Activated T-cell treated with anti-CD3 and anti-CD28 coated beads, Interleukin-2, amount 50 U/mL, for 1 hour (primary cell): ENCODE measurements at places on chromosomes 16 and 17.
A peak's percentile ranks its signal among the peaks of the same experiment; 100 is the strongest.

GRCh38 chr16:78681743-78682142, 582.3 kb downstream of the WWOX start:
- no peak for DNase-seq

DNA sequence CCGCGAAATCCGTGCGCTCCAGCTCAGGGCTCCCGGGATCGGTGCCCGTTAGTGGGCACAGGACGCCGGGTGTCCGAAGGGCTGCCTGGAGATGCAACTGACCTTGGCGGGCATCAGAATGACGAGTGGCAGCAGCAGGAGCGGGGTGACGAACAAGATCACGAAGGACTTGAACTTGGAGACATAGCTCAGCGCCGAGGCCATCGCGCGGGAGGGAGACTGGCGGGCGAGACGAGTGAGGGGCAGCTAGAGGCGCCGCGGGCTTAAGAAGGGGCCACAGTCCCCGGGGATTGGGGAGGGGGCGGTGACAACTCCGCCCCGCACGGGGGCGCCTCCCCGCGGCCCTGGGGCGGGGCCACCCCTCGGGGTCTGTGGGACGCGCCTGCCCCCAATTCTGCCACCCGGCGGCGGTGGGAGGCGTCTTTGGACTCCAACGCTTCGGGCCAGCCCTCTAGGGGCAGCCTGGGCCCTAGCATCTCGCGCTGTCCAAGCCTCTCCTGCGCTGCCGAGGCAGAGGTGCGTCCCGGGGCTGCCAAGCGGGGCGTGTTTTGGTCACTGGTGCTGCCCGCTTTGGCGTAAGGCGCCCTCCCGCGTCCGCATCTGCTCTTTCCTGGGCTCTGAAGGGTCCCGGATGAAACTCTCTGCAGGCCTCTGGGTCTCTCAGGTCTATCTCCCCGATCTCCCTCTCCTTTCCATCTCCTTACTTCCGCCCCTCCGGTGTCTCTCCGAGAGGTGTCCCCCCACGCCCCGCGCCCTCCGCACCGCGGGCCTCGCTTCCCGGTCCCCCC, at the start of gene SLC13A5:
Gene SLC13A5, minus strand, starts transcription at position 240 of the 788 bp plus-strand sequence. Its CDS starts 36 bp downstream, at position 204.
- no peak for DNase-seq

DNA sequence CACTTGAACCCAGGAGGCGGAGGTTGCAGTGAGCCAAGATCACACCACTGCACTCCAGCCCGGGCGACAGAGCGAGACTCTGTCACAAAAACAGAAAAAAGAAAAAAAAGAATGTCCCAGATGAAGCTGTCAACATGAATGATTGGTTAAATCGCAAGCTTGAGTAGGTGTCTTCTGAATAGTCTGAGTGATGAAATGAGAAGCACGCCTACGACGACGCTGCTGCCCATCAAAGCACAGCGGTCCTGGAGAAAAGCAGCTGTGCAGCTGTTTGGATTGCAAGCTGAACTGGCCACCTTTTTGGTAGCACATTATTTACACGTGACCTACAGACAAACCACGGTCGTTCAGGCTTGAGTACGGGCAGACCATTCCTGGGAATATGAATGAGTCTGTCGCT, 12.5 kb downstream of the ADCY9 start:
- DNase-seq = no peak

DNA sequence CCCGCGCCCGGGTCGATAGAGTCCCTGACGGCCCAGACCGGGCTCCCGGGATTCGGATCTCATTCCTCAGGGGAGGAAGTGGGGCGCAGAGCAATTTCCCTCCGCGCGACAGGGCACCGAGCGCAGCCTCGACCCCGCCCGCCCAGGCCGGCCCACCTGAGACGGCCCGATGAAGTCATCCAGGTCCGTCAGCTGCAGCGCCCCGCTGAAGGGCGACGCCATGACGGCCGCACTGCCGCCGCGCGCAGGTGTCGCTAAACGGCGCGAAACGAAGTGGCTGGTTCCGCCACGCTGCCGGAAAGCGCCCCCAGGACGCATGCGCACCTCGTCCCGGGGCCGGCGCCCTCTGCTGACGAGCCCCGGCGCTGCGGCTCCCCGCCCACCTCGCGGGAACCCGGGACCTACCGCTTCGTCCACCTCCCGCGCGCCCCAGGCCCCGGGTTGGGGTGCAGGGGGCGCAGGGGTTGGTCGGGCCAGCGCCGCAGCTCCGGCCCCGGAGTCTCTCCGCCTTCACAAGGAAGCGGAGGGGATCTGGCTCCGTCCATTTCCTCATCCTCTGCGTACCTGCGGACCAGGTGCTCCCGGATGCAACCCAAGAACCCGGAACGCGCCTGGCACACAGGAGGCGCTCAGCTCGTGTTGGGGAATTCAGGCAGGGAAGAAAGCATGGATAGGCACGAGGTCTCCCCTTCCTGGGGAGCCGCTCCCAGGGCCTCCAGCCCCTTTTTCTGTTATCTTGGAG, at the start of gene CIAO3:
Gene CIAO3, minus strand, starts transcription at position 234 of the 742 bp plus-strand sequence. Its CDS starts 12 bp downstream, at position 222.
- peak; percentile 96 for DNase-seq

GRCh38 chr16:85783441-85783840, 15.9 kb downstream of the EMC8 start:
- DNase-seq = no peak

GRCh38 chr17:27550291-27550930, 80.6 kb upstream of the LGALS9 start:
- no peak for DNase-seq

DNA sequence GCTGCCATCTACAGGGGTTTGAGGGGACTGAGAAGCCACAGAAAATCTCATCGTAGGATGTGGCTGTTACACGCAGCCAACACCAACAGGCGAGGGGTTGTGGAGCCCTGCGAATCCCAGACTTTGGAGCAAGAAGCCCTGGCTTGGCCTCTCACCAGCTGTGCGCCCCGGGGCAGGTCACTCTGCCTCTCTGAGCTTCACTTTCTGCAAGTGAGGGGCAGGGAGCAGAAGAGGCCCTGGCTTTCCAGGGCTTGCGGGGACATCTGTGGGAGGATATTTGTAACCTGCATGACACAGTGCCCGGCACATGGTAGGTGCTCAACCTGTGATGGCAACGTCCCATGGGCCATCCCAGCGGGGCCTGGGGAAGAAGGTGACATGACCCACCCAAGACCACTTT, 32.9 kb upstream of the CIBAR2 start:
- no peak for DNase-seq

DNA sequence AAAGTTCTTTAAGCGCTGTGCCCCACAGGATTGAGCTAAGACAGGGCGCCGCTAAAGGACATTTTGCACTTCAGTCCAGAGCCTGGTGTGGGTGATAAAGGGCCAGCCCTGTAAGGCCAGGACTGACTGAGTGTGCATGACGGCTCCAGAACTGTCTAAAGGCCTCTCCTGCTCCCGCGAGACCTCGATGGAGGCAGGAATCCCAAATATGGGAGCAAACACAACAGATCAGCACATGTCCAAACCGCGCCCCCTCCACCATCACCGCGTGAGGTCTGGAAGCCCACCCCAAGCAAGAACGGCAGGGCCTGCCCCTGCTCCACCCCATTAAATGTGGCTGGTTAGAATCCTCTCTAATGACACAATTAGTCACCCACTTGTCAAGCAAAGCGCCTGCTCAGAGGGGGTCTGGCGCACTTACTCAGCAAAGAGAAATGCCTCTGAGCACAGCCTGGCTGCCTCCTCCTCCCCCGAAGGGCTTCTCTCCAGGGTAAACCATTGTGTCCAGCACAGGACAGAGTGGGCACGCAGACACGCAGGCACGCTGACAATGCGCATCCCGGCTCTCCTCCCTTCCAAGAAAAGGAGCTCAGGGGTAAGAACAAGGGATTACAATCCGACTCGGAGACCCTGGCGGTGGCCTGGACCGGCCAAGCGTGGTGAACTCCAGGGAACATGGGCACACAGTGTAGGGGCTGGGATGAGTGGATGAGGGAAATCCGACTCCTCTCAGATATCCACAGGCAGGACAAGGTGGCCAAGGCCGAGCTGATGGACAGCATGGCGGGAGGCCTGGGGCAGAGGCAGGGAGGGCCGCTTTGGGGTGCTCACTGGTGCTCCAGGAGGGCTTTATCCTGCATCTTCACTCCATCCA, 1.5 kb downstream of the MXRA7 start:
- DNase-seq = no peak

- no peak for DNase-seq
Measured at GRCh38 chr16:25390761-25391160, 133.1 kb upstream of the ZKSCAN2 start.

DNA sequence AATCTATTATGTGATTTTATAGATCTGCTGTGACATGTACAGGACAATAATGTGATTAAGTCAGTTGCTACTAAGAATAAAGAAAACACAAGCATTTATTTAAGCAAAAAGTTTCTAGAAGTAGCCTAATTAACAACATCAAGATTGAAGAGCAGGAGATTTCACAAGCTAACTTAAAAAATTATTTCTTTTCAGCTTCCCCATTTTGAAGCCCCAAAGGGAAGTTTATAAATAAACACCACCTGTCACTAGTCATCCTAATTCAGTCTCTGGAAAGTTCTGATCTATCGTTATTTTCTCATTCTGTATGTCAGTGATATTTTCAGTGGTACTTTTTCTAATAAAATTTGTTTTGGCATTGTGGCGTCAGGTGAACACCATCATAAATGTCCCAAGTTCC, 8.3 kb downstream of the CAPNS2 start:
- DNase-seq = no peak

DNA sequence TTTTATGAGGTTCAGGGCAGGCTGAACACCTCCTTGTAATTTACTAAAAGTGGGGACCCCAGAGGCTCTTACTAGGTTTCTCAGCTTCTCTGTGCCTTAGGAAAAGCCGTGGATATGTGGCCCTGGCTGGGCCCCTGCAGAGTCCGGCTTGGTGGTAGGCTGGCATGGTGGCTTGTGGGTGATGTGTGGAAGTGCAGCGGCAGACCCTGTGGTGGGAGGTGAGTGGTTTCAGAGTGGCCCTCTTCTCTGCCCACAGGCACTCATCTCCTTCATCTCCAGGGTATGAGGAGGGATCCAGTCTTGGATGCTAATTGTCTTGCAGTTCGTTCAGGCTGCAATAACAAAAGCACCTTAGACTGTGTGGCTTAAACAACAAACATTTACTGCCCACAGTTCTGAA, 58.9 kb downstream of the ASIC2 start:
- no peak for DNase-seq

GRCh38 chr17:9645851-9646545, 681 bp downstream of the USP43 start:
- DNase-seq = peak; percentile 25

DNA sequence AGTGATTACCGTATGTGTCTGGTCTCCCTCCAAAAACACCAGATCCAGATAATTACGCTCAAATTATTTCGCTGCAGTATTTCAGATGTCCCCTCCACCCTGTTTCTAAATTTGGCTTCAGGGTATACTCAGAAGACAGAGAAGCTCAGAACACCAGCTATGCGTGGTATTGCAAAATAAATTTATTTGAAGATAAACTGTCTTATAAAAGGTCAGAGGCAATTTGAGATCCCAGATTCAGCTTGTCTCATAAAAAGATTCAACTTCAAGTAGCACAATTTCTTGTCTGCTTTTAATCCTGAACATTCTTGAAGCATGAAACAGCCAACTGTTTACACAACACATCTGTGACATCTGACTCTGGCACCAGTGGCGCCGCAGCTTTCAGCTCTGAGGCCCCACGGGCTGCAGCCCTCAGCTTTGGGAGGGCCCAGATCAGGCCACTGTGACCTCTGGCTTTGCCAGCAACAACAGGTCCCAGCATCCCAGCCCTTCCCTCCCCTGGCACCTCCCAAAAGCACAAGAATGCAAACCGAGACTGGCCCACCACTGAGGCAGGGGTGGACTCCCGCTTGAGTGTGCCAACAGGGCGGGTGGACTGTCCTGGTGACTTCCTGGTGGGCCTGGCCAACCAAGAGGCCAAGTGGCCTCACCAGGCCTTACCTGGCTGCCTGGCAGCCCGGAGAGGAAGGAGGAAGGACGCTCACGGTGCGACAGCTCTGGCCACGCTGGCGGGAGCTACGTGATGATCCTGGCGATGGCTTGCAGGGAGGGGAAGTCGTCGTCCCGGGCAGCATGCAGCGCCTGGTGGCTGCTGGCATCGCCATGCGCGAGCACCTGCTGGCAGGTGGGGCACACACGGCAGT, 8.0 kb downstream of the SYNGR3 start:
- DNase-seq = no peak

DNA sequence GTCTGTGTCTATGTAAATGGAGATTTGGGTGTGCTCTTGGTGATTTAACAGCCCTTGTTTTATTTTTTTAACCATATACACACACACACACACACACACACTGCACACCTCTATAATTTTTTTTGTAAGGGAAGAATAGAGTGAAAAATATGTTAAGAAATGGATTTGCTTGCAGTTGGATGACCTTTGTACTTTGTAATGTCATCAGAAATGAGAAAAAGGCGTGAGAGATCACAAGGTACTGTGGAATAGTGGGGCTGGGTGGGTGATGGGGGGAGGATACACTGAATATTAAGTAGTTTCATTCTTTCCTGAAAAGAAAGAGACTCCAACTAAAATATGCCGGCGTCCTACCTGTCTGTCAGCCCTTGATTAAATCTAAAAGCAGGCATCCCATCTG, 38.7 kb downstream of the SALL1 start:
- DNase-seq = no peak

- DNase-seq = no peak
Measured at GRCh38 chr17:77006971-77007649, 133.7 kb upstream of the SEC14L1 start.

DNA sequence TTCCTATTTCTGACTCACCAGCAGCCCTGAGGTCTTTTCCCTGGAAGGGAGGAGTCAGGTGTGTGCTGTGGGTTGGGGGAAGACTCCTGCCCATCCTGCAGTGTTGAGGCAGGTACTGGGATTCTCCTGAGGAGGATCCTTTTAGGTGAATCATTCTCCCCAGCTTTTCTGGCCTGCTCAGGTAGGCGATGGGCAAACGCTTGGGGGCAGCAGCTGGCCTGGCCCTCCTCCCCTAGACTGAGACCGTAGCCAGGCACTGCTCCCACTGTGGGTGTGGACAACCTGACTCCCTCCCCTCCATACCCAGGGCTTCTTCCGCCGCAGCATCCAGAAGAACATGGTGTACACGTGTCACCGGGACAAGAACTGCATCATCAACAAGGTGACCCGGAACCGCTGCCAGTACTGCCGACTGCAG, 15.1 kb downstream of the GJD3 start:
- no peak for DNase-seq

DNA sequence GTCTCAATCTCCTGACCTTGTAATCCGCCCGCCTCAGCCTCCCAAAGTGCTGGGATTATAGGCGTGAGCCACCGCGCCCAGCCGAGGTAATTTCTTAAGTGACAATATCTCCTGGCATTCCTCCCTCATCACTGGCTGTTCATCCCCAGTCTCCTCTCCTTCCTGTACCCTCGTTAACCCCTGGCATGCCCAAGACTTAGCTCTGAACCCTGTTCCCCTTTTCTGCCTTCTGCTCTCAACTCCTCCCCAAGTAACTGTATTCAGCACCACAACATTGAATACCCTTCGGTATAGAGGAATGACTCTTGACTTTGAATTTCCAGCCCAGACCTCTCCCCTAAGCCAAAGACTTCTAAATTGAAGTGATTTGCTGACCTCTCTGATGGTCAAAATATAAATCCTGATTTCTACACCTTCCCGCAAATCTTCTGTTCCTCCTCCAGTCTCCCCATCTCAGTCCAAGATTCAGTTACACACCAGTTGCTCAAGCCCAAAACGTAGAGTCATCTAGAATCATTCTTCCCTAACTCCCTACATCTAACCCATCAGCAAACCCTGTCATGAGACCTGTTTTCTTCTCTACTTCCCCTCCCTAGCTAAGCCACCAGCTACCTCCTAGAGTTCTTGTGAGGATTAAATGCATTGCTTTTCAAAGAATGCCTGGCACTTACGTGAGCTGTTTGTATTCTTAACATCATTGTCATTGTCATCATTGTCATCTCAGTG, 14.8 kb downstream of the PMP22 start:
- DNase-seq = no peak
